Activated naive CD8-positive, alpha-beta T cell treated with anti-CD3 and anti-CD28 coated beads, Interleukin-2, amount 10 ng/mL, durations not matched to agents 7 days and 5 days (primary cell): ENCODE measurements at places on chromosomes 1 and 21. TPM values are rescaled to one million over a fixed set of nuclear protein-coding genes. Genes with fewer than 3 reads are reported as not detected.

DNA sequence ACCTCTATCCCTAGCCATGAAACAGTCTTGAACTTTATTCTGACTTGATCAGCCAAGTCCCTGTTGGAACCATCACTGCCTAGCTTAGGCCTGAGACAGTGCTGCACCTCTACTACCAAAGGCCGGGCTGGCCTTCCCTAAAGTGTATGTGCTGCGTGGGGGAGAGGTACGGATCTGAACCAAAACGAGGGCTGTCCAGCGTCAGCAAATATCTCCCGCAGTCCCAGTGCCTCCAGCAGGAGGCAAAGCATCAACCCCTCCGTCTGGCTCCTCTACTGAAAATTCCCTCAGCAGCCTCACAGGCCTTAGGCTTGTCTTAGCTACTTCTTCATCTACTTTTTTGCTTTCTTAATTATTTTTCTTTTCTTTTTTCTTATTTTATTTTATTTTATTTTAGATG, 33.3 kb upstream of the KIF26B start:
- DNase-seq, result no peak

LIPI gene
- not detected for total RNA-seq

HHIPL2 gene
- total RNA-seq, result not detected

GRCh38 chr1:58717979-58718378, 18.1 kb upstream of the MYSM1 start:
- peak; percentile 49 for DNase-seq

DNA sequence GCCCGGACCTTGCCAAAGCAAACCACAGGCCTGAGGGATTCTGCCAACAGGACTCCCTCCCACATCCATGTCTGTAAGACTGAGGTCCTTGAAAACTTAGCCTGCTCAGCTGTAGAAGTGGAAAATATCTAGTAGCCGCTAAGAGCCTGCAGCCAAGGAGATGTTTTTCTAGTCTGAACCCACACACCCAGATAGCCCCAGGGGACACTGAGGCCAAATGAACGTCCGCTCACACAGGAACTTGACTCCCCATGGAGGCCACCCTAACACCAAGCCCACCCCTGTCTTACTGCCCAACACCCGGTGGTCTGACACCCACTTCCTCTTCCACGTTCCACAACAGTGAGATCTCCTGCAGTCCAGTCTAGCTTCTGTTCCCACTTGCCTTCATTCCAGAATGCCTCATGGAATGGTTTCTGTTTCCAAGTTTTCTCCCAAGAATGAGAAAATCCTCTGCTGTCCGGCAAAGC, 174.8 kb downstream of the PLPP3 start:
- no peak for DNase-seq

DNA sequence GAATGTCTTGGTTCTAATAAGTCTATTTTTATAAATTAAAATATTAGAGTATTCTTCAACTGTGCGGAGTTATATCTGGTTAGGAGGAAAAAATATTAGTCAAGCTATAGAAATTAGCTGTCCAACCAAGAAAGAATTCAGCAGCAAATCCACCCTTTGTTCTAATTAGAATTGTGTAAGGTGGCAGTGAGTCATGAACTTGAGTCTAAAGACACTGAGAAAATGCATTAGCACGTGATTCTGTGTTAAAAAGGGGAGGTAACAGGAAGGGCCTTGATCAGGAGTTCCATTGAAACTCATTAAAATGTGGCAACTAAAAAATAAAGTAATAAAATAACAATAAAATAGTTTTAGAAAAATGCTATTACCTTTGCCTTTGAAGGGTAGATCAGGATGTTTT, 398.2 kb upstream of the RGS18 start:
- DNase-seq, result no peak
